Activated T-cell treated with anti-CD3 and anti-CD28 coated beads for 4 hours (primary cell): ENCODE measurements at places on chromosomes 7 and 10.

- DNase-seq = no peak
Observed at GRCh38 chr7:42186151-42186550, 50.9 kb downstream of the GLI3 start.

- no peak for DNase-seq
Observed at GRCh38 chr10:37885850-37886249, 28.4 kb upstream of the ZNF248 start.

DNA sequence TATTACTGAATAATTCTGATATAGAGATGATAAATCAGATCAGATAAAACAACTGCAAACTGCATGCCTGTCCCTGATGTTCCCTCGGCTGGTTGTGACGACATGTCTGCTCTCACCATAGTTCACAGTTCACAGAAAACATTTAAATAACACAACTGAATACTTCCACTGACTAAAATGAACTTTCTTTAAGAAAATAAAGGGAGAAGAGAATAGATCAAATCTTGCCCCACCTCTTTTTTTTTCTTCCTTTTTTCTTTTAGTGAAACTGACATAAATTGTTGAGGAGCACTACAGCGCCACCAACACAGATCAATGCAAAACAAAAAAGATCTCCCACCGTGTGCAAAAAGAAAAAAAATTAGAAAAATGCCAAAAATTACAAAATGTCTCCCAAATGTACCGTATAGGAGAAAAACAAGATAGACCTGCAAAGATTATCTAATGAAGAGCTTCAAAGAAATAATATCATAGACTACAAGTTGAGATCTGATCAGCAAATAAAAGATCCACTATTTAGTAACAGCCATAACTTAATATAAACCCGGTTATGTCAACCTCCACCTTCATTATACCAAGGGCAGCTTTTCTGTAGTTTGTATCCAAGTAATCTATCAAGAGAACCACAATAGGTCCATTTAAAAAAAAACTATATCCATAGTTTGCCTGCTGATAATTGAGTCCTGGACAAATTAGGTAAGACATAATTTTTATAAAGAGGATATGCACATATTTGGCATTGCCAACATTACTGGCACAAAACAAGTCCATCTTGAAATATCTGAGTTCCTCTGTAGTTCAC lies 30.7 kb upstream of the EPC1 start:
- DNase-seq = no peak

DNA sequence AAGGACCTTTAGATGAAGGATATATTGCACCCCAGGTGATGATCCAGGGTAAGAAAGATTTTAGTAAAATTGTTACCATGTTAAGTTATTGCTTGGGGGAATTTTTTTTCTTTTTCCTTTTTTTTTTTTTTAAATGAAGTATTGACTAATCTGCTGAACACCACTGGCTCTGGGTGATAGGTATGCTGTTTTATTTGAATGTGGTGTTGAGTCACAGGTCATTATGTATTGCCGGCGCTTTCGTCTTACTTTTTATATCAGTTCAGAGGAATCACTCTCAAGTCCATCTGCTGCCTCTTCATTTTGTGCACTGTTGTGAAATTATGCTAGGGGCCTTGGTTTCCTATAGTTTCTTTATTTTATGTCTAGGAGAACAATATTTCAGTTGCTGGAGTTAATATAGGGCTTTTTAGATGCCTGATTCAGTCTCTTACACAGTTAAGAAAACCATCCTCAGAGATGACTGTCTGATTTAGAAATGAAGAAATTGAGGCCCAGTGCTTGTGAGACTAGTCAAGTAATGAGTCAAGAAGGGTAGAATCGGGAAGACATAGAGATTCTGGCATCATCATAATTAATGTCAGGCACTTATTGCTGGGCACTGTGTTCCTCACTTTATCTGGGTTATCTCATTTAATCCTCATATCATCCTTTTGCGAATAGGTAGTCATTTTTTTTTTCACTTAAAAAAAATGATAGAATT lies 38.7 kb downstream of the NRF1 start:
- no peak for DNase-seq

- DNase-seq = no peak
Observed at GRCh38 chr7:80324032-80324431, 187.8 kb downstream of the GNAT3 start.

DNA sequence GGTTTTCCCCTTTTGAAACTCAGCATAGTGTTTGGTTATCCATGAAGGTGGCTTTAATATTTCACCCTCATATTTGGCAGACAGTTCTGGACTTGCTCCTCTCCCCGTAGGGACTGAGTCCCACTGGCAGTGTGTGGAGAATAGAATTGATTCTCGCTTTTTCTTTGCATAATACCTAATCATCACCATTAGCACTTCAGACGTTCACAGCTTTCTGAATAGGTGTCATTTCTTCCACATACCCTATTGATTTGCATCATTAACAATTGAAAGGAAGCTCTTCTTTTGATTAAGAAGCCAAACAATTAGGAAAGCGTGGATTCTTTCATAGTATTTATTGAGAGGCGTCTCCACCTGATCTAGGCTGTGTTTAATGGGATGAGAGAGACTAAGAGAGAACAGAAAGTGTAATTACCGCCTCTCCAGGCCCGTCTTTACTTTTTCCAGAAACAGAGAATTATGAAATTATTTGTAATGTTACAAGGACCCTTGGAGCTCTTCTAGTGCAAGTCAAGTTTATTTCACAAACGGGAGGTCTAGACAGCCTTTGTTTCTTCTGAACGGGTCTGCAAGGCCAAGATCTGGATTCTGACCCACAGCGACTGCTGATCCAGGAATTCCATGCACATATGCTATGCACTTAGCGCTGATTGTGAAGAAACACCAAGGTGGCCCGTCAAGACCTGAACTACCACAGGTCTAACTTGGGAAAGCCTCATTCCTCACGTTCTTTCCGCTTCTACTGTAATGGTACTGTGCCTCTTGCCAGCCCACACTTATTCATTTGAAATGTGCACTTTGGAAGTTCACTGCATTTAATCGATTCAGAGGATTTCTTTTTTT lies 249.9 kb upstream of the C7orf33 start:
- DNase-seq = no peak

GRCh38 chr10:12036073-12036655 lies 6.4 kb downstream of the UPF2 start:
- DNase-seq = no peak

DNA sequence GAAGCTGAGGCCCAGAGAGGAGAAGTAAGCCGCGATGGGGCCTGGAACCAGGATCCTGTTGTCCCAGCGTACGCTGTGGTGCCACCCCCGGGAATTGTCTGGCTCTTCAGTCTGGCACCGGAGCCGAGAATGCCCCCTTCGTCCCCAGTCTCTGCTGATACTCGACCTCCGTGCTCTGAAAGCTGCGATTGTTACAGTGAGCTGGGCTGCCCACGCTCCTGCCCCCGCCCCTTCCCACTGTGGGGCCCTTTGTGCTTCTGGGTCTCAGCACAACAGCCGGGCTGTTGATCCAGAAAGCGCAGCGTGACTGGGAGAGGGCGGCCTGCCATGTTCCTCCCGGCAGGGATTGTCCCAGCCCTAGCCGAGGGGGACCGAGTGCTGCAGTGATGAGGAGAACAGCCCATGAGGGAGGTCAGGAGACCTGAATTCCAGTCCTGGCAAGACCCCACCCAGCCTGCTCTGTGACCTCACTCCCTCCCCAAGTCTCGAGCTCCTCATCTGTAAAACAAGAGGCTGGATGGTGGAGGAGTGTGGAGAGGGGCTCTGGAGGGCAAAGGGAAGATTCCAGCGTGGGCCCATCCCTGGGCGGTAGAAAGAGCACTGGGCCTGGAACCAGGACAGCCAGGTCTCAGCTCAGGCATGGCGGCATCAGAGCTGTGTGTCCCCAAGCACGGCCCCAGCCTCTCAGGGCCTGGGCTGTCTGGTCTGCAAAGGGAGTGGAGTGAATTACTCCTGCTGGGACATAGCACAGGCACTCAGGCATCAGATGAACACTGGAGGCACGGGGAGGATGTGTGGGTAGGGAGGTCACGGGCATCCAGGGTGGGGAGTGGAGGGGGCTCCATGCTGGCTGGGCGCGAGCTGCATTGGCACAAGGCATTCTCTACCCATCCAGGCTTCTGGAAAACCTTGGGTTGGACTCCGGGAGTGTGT lies 43.6 kb downstream of the TSPAN15 start:
- no peak for DNase-seq

- no peak for DNase-seq
Observed at GRCh38 chr7:98291717-98292116, 10.2 kb downstream of the BRI3 start.

DNA sequence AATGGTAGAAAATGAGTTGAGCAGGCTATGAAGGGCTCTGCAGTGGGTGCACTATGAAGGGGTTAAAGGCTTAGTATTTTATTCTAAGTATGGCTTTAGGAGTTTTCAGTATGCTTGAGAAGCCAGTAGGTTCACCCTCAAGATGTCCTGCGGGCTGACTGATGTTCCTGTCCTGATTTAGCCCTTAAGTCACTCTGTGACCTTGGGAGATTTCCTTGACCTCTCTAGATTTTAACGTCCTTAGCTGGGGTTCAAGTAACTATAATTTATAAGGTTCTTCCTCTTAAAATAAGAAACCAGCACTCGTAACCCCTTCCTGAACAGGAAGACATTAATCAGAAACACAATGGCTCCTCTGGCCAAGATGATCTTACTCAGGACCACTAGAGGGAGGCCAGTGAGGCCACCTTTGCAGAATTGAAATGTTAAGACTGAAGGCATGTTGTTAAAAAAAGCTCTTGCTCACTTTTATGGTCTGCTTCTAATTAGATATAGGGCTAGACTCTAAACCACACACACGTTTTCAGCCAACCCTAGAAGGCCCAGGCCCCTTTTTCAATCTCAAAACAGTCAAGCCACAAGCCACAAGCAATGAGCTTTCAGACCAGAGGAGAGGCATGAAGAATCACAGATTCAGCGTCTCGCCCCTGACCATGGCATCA lies 41.9 kb downstream of the CDK1 start:
- no peak for DNase-seq

GRCh38 chr7:158237672-158238335 lies 349.8 kb downstream of the PTPRN2 start:
- no peak for DNase-seq

DNA sequence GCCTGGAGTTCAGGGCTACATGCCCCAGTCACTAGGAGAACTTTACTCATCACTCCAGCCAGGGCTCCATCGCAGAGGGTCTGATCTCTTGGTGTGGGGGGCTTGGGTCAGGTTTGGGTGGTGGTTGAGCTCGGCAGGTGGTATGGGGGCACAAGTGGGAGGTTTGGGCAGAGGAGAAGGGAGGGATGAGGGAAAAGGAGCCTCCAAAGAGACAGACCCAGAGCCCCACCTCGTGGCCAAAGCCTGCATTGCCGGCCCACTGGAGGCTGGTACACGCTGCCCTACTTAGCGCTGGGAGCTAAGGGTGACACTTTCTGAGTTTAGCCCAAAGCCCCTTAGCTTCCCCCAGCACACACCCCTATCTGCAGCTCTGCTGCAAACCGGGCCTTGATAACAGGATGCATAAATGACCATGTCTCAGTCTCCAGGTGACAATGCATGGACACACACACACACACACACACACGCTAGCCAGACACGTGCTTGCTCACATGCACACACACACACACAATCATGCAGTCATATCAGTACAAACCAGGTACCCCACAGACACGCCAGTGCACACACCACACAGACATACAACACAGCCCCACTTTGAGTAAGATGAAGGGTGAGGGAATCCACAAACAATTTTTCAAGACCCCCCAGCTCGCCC lies 14.7 kb downstream of the LZTS2 start:
- DNase-seq = peak; percentile 73

DNA sequence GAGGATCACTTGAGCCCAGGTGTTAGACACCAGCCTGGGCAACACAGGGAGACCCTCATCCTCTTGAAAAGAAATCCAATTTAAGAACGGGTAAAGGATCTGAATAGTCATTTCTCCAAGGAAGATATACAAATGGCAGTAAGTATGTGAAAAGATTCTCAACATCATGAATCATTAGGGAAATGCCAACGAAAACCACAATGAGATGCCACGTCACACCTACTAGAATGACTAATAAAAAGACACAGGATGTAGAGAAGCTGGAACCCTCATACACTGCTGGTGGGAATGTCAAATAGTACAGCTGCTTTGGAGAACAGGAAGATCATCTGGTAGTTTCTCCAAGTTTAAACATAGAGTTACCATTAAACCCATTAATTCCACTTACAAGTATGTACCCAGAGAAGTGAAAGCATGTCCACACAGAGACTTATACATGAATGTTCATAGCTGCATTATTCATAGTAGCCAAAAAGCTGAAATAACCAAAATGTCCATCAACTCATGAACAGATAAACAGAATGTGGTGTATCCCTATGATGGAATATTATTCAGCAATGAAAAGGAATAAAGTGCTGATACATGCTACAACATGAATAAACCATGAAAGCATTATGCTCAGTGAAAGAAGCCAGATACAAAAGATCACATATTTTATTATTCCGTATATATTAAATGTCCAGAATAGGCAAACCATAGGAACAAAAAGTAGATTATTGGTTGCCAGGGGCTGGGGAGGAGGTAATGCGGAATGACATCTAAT lies 13.1 kb upstream of the ZMIZ2 start:
- peak; percentile 39 for DNase-seq

- no peak for DNase-seq
Observed at GRCh38 chr7:122887198-122887597, 938 bp upstream of the CADPS2 start.

DNA sequence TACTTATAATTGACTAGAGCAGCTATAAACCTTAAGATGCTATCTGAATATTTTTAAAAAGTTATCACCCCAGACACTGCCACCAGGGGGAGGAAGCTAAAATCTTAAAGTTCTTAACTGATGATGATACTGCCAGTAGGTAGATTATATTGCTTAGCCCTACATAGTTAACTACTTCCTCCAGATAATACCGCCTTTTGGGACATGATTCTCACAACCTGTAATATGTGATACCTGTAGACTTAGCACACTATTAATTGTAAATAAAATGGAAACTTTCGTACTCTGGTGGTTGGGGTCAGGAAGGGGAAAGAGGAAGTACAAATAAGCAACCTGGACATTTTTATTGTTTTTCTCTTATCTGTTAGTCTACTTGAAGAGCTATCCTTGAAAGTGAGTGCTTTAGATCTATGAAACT lies 268.9 kb downstream of the ADK start:
- DNase-seq = peak; percentile 19

GRCh38 chr7:141366091-141366621 lies 185.1 kb upstream of the AGK start:
- no peak for DNase-seq

DNA sequence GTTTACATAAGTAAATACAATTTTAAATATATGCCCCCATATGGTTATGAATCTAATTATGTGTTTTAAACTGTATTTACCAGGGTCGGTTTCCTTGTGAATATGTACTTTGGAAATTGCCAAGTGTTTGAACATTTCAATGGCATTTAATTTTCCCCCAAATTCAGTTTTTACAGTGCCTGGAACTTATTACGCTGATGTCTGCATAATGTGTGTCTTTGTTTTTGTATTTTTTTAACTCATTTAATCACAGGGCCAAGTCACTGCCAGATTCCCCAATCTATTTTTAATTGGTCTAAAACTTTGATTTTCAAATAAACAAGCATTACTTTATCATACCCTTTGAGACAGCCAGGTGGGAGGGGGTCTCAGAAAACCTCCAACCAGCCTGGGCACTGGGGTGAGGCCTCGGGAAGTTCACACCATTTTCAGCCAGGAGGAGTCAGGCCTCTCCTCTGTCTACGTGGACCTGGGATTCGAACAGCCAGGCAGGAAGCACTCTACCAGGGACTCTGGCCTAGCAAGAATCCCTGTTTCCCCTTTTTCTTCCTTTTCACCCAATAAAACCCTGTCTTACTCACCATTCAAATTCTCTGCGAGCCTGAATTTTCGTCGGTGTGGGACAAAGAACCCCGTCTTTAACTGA lies 151.5 kb upstream of the COL1A2 start:
- DNase-seq = no peak

GRCh38 chr7:32453341-32454011 lies 36.7 kb downstream of the LSM5 start:
- no peak for DNase-seq
